ENCODE measurements at places on chromosomes 1 and 21.

DNA sequence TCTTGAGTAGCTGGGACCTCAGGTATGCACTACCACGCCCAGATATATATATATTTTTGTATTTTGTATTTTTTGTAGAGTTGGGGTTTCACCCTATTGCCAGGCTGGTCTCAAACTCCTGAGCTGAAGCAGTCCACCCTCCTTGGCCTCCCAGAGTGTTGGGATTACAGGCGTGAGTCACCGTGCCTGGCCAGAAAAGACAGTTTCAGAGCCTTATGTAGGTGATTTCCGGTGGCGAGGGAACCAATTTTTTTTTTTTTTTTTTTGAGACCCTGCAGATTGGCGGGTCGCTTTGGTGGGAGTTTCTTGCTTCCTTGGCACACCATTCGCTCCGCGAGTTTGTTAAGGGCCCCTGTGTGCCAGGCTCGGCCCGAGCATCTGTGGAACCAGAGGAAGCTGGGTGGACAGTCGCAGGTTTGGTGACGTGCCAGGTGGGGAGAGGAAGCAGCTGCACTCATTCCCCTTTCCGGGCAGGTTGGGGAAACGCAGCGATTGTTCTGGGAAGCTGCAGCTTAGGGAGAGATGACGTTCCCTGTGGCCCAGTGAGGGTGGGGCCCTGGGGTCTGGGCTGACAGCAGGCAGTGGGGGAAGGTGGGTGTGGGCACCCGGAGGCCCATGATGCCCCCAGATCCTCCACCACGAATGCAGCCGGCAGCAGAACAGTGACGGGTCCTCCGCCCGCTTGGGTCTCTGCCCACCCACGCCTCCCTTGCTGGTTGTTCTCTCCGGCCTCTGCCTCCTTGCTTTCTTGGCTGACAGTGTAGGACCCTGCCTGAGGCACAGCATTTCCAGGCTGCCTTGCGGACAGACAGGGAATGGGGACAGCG lies 25.1 kb downstream of the SPSB1 start:
- DNase-seq = no peak

DNA sequence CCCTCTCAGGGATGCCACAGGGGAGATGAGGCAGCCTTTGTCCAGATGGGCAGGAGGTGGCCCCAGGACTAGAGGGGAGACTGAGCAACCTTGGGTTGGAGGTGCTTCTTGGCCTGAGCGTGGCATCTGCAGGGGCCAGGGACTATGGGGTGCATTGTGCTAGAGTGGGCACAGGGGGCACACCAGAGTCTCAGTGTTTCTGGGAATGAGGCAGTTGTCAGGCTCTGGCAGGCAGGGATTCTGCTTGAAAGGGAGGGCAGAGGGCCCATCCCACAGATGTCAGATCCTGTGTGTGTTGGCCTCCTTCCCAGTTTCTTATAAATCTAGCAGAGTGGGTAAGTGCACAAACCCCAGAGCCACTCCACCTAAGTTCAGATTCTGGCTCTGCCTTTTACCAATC lies 13.7 kb downstream of the LGR6 start:
- no peak for DNase-seq

DNA sequence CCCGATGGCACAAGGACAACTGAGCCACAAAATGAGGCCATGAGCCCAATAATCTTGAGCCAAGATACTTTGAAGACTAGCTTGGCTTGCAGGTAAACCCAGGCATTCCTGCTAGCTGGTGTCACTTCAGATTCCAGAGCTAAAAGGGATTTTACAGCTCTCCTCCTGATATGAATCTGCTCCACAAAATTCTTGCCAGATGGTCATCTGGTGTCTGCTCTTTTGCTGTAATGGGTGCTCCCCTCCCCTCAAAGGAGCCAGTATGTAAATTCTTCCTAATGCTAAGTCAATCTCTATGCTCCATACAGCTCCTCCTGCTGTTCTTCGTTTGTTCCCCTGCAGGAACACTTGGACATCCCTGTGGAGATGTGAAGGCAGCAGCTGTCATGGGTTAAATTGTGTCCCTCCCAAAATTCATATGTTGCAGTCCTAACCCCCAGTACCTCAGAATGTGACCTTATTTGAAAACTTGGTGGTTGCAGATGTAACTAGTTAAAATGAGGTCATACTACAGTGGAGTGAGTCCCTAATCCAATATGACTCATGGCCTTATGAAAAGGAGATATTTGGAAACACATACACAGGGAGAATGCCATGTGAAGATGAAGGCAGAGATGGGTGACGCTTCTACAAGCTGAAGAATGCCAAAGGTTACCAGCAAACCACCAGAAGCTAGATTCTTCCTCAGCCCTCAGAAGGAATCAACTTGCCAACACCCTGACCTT lies 180.6 kb upstream of the PALMD start:
- DNase-seq = no peak

GRCh38 chr1:154877370-154877974 lies 7.4 kb upstream of the KCNN3 start:
- DNase-seq = no peak

DNA sequence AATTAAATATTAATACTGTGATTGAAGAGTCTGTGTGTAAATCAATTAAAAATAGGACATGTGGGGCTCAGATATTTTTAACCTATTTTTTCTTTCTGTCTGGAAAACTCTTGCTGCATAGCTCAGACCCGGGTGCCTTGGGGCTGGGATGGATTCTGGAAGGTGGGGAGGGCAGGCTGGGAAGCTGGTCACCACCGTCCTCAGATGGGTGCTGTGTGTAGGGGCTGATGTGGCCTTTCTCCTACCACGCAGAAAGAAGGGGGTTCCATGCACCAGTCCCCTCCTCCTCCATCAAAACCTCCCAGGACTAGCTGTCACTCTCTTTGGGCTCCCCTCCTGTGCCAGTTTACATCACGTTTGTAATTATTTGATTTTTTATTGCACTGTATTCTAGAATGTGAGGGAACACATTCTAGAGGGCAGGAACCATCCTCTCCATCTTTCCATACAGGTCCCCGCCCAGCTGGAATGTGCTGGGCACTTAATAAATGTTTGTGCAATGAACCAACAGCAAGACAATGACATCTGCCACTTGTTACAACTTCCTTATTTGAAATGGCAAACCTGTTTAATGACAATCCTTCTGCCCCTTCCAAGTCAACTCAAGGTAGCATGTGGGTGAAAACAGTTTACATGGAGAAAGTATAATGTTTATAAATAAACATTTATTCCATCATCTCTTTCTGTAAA lies 104.3 kb downstream of the EDEM3 start:
- DNase-seq = no peak

GRCh38 chr1:39080831-39081270 lies 54.7 kb downstream of the NDUFS5 start:
- no peak for DNase-seq

- no peak for DNase-seq
Observed at GRCh38 chr1:54127594-54128300, 25.1 kb downstream of the CDCP2 start.

GRCh38 chr1:1858382-1859086 lies 32.4 kb downstream of the GNB1 start:
- peak; percentile 65 for DNase-seq

- DNase-seq = no peak
Observed at GRCh38 chr1:112544011-112544688, 35.4 kb downstream of the WNT2B start.

GRCh38 chr21:34219334-34220060 lies 144.3 kb upstream of the KCNE2 start:
- no peak for DNase-seq

DNA sequence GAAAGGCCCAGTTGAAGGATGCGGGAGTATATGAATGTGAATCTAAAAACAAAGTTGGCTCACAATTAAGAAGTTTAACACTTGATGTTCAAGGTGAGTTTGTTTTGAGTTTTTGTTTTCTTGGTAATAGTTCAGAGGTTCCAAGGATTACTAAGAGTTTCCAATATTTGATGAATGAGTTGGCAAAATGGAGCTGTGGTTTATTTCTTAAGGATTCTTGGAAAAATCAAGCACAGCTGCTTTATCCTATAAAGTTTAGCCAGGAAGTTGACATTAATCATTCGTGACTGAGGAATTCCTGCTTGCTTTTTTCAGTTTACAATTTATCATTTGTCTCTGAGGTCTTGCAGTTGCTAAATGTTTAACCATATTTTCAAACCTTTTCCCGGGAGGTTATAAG lies 15.1 kb downstream of the VCAM1 start:
- no peak for DNase-seq

- DNase-seq = no peak
Observed at GRCh38 chr1:204199579-204199978, 3.3 kb upstream of the KISS1 start.

GRCh38 chr1:236654957-236655356 lies 31.3 kb upstream of the ACTN2 start:
- DNase-seq = no peak
